MCF 10A (cell line): ENCODE measurements at places on chromosomes 7 and 10.

- no peak for DNase-seq
These were observed 25.7 kb downstream of the FOXL3 start for GRCh38 chr7:315516-316265.

GRCh38 chr10:87979847-87980246 is 116.4 kb downstream of the PTEN start:
- DNase-seq: no peak

DNA sequence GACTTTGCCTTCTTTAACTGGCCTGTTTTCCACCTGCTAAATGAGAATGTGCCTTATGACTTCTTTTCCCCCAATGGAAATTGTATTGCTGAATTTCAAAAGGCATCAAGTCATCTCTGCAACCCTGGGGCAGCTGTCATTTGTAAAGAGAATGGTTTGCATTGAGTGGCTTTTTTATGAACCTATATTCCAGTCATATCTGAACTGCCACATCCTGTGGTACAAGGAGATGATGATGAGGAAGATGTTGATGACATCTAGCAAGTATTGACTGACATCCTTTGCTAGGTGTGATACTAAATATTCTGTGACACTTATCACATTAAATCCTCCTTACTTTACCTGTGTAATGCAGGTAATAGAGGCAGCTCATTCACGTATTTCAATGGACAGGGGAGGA is 88.3 kb upstream of the KIAA1217 start:
- DNase-seq: no peak

GRCh38 chr10:124983321-124983720 is 41.4 kb downstream of the ZRANB1 start:
- no peak for DNase-seq

DNA sequence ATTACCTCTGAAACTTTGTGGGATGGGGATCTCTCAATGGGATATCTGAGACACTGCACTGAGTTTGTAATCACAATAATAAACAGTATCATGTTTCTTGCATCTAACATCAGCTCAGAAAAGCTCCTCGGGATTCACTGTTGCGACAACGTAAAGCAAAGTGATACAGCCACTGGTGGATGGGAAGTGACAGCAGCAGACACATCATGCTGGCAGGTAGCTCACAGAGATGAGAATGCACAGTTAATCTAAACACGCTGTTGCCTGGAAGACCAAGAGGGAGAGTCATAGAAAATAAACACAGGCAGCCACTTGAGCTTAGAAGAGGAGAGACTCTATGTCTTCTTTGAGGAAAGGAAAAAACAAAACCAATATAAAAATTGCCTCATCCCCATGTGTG is 513.8 kb downstream of the MAGI2 start:
- no peak for DNase-seq

GRCh38 chr7:36312064-36312914 is 77.4 kb upstream of the ANLN start:
- DNase-seq: peak; percentile 74

GRCh38 chr10:121442086-121442935 is 155.9 kb downstream of the FGFR2 start:
- no peak for DNase-seq

DNA sequence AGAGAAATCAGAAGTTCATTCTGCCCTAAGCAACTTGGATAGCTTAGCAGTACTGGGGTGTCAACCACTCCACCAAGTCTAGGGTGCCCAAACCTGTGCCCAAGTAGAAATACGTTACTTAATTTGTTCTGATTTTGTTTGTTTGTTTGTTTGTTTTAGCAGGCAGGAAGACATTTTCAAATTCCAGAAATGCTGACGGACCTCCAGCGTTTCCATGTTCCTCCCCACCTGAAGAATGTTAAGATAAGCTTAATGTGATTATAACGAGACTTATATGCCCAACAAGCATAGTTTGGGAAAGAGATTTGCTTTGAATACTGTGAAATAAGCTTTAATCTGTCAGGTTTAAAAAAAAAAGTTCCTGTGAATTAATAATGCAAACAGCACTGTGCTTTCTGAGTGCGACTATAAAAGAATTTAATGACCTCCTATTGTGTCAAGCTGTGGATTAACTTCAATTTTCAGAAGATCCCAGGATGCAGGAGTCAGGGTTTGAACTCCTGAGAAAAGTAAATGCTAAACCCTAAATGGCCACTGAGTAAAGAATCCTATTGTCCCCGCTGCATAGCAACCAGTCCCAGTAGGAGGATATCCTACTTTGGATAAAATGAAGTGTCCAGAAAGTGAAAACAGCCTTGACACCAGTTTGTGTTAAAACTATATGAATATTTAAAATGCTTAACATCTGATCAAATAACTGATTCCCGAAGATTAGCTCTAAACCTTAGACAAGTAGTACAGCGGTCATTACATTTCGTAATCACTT is 56.5 kb downstream of the LYZL1 start:
- no peak for DNase-seq

- DNase-seq: no peak
These were observed 1.0 kb downstream of the POLM start for GRCh38 chr7:44081266-44081748.

GRCh38 chr10:124005091-124005490 is 88.3 kb downstream of the CHST15 start:
- DNase-seq: no peak

GRCh38 chr7:50190776-50191175 is 97.7 kb upstream of the ZPBP start:
- DNase-seq: no peak

DNA sequence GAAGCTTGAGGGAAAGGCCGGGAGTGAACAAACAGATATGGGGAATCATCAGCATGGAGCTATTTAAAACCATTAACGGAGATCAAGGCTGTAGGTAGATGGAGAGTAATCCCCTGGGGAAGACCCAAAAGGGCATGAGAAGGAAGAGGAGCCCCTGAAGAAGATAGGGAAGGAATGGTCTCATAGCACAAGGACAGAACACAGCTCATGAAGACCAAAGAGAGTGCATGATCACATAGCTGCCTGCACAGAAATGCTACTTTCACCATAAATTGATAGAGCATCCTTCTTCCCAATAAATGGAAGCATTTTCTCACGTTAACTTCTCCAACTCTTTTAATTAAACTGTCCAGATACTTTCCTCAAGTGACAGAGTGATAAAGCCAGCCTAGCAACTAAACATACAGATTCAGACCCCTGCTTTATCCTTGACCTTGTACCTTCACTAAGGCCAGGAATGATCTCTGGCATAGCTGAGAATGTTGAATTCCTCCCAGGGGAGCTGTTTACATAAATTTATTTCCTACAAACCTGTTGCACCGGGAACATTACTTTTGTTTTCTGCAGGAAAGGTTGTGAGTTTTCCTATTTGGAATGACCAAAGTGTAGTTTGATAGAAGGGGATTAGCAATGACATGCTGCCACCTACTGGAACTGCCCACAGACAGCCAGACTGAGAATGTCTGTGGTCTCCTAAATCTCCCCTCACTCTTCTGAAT is 110.8 kb upstream of the LRGUK start:
- DNase-seq: peak; percentile 33

DNA sequence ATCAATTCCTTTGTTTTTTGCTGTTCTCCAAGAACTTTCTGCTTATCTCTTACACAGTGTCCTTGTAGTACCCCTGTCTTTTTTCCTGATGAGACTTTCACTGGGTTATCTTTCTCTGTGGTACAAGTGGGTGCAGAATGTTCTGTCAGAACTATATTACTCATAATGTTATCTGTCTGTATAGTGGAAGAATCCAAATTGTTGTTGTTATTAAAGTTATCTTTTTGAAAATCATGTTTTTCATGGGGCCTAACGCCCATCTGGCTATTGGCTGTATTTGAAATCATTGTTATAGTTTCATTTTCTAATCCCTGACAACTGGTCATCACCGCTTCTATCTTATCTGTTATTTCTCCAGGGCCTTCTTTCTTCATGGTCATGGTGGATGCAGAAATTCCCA is 163.0 kb upstream of the CCDC6 start:
- DNase-seq: no peak

DNA sequence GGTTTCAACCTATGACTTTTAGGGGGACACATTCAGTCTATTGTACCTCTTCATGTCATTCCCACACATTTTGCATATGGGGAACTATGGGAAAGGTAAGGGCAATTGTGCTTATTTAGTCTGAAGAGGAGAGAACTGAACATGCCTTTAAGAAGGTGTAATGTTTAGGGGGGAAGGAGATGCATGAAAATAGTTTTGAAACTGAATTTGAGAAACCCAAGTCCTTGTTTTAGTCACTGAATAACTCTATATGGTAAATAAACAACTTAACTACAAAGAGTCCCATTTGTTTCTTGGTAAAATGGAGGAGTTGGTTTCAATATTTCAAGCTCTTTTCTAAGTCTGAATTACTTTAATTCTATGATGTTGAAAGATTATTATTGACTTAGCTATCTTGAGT is 166.1 kb downstream of the DNAJB9 start:
- DNase-seq: no peak

DNA sequence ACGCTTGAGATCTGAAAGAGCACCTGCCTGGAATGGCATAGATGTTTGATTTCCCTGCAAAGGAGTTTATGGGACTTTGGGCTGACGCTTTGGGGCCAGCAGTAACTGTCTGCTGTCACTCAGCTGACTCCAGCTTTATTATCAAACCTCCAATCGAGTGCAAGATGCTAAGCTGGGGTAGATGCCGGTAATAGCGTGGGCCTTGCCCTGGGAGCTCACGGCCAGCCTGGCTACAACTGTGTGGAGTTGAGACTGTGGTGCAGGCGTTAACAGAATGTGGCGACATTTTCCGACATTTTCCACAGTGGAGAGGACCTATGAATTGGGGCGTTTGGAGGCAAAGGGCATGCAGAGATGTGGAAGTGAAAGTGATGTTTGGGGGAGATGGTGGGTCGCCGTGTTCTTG is 1.3 kb downstream of the CHST12 start:
- DNase-seq: no peak

- no peak for DNase-seq
These were observed 148.8 kb downstream of the SNX10 start for GRCh38 chr7:26440233-26441001.

DNA sequence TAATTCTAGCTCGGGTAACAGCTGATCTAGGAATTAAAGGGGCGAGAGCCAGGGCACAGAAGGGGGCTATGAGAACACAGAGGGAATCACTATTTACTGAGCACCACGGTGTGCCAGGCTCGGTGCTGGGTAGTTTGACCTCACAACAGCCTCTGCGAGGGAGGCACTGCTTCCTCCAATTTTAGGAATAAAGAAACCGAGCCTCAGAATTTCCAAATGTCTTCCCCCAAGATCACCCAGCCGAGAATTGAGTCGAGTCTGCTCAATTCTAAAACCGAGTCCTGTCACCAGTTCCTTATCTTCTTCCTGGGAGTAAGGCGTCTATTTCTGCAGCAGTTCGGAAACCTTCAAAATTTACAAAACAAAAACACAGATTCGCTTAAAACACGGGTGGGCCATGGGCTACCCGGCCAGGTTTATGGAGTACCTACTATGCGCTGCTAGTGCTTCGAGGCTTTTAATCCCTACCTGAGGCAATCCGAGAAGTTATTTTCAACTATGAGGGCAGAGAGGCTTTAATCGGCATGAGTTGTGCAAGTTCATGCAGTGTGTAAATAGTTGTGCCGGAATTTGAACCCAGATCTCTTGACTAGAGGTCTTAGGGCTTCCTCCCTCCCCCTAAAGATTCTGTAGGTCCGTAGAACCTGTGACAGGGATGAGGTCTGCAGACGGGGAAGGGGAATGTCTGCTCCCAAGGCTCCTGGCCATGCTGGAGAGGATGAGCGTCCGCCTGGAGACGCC is 872 bp upstream of the HMX2 start:
- DNase-seq: no peak

- DNase-seq: no peak
These were observed 17.3 kb downstream of the PRSS58 start for GRCh38 chr7:142240546-142240945.

DNA sequence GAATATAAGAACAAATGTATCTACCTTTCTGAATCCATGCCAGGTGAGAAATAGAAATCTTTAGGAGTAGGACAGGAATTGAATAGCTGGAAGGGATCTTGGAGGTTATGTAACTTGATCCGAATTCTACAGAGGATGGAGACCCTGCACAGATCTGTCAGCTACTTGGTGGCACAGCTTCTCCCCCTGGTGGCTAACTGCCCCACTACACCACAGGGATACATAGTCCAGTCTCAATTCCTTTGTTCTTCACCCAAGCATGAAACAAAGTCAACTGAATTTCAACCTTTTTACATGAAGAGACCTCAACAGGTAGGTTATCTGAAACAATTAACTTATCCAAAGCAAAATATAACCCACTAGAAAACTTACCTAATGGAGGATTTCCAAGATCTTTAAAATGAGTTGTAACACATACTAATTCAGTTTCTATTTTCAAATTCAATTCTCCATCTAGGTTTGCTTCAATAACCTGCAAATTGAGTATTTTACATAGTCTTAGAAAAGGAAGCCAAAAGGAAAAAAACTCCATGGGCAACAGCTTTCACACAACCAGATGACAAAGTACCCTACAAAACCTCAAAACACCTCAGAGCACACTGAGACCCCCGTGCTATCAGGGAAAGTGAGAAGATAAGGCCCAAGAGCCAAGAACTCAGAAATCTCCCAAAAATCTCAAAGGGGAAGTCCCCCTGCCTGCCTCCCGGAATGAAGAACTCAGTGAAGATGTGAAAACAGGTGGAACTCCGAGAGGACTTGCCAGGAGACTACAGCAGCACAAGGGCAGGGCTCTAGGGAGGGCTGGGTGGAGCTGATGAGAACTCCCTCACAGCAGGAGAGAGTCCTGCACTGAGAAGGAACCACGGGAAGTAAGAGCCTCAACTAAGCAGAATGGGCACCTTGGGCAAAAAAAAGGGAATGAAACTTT is 10.3 kb downstream of the HUS1 start:
- peak; percentile 60 for DNase-seq

DNA sequence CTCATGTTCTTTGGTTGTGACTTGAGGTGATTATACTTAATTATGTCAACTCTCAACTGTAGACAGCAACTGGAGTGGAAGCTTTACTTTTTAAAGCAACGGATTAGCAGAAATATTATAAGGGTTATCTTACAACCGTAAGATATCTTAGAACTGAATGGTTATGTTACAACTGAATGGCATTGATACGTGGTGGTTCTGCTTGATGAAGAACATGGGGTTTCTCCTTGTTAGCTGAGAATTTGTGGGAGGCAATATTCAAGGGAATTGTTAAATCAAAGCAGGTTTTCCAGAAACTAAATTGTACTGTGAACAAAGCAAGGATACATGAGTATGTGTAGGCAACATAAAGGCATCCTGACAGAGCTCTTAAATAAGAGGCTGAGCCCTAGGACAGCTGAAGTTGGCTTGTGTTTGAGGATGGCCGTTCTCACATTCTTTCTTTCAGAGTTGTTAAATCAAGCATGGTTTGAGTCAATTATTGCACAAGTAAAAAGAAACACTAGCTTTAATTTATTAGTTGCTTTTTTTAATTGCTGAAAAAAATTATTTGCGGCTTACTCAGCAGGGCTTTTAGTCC is 350.0 kb downstream of the PLXDC2 start:
- DNase-seq: no peak

GRCh38 chr7:117157241-117158209 is 165.3 kb downstream of the WNT2 start:
- DNase-seq: peak; percentile 83

GRCh38 chr10:26960308-26960707 is 99.5 kb upstream of the ABI1 start:
- no peak for DNase-seq
